ENCODE measurements at places on chromosomes 4 and X.

- no peak for DNase-seq
These were observed 174.3 kb downstream of the GPM6A start for GRCh38 chr4:175637762-175638161.

DNA sequence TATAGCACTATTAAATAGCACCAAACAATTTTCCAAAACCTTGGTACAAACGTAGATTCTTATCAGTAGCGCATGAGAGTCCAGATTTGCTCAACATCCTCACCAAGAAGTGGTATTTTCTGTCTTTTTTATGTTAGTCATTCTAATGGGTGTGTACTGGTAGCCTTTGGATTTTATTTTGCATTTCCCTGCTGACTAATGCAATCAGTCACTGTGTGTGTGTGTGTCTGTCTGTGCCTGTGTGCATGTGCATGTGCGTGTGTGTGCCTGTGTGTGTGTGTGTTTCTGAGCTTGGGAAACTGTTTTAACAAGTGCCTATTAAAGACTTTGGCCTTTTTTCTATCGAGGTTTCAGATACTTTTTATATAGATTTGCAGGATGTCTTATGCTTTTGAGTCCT, 82.2 kb upstream of the MAGEA10 start:
- no peak for DNase-seq

GRCh38 chr4:122661176-122662160, 40.6 kb upstream of the IL21 start:
- DNase-seq, result no peak

- peak; percentile 78 for DNase-seq
These were observed at the start of gene SMARCA1 for GRCh38 chrX:129523079-129523911. Gene SMARCA1, minus strand, starts transcription at chrX:129523490. Its CDS starts 120 bp downstream, at chrX:129523370.

DNA sequence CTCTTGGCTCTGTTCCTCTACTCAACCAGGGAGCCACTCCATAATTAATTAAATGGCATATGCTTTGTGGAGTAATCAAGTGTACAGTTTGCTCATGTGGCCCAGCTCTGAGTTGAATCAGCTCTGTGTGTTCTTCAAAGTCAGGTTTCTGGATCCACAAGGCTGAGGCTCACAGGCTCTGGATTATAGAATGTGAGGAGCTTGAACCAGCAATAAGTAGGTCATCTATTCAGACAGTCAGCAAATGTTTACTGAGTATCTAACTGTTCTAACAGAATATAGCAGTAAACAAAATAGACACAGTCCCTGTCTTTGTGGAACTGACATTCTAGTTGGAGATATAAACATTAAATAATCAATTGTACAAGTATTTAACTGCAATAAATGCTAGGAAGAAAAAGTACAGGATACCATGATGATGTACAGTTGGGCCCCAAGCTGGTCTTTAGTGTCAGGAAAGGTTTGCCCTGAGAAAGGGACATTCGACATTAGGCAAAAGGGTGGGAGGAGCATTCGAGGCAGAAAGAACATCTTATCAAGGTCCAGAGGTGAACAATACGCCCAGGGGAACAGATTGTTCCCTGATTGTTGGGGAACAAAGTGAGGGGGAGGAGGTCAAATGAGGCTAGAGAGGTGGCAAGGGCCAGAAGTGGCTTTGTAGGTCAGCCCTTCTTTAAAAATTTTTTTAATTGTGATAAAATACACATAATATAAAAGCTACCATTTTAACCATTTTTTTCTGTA, 20.5 kb upstream of the TSR2 start:
- DNase-seq, result no peak

GRCh38 chr4:158112611-158113010, 60.2 kb downstream of the GASK1B start:
- DNase-seq, result no peak

GRCh38 chr4:151408380-151408629, 671 bp upstream of the FHIP1A start:
- DNase-seq, result no peak

GRCh38 chrX:413322-414201, 26.9 kb upstream of the PPP2R3B start:
- DNase-seq, result peak; percentile 38

DNA sequence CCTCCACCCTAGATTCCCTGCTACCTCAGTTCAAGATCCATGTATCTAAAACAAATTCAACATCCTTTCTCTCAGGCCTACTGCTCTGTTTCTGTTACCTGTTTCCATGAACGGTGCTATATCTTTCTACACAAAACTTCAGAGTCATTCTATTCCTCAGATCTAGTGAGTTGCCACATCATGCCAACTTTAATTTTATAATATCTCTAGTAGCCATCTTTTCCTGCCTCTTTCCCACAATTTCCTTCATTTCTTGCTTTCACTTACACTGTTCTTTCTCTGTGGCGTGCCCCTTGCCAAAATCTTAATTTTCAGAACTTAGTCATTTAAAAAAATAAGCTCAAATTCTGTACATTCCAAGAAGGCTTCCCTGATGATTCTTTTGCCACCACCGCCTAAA, 15.2 kb downstream of the GUCY1A1 start:
- DNase-seq, result no peak

- DNase-seq, result no peak
These were observed 139.8 kb downstream of the CDS1 start for GRCh38 chr4:84722720-84723119.

- DNase-seq, result no peak
These were observed 52.1 kb upstream of the SHOX start for GRCh38 chrX:578531-578930.

DNA sequence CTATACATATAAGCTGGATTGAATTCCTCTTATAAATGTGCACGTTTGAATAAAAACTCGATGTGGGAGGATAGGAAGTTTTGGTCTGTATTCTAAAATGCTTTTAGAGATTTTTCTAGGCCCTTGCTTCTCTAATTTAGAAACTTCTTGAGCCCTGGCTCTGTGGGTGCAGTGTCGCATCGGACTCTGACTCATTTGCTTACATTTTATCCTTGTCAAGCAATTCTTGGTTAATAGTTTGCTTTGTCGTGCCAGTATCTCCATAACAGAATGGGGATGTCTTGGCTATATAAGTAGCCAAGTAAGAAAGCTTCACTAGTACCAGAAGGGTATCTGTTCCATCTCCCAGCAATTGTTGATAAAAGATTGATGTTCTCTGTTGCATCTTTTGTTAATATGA, 10.7 kb downstream of the SGMS2 start:
- no peak for DNase-seq

GRCh38 chr4:99759988-99760387, 56.6 kb upstream of the DAPP1 start:
- no peak for DNase-seq

GRCh38 chr4:123833171-123833643, 436.6 kb downstream of the SPRY1 start:
- DNase-seq, result no peak

- DNase-seq, result no peak
These were observed 291.2 kb upstream of the HS3ST1 start for GRCh38 chr4:11719879-11720278.

DNA sequence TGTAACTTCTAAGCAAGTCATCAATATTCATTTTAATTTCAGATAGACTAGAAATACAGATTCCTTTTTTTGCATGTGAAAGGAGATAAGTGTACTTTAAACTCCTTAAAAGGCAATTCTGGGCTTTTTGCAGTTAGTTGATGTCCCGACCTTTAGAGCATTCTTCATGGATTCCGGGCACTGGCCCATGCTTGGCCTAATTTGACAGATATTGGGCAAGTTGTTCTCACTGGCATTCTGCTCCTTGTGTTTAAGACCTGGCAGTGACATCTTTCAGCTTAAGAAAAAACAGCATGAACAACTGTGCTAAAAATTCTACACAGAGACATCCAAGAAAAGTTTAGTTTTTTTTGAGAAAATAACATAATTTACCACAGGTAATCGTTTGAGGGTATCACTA, 1037.2 kb downstream of the PCDH18 start:
- DNase-seq, result no peak

DNA sequence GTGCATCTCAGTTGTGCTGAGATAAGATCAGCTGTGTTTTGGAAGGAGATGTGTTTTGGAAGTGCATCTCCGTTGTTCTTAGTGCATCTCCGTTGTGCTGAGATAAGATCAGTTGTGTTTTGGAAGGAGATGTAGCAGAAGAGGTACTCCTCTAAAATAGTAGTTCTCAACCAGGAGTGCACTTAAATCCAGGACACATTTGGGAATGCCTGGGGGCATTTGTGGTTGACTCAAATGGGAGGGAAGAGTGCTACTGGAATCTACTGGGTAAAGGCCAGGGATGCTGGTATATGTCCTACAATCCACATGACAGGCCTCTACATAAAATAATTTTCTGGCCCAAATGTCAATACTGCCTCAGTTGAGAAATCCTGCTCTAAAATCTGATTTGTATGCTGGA, 70.8 kb upstream of the CHRDL1 start:
- no peak for DNase-seq

GRCh38 chr4:48103483-48104139, 30.4 kb downstream of the TXK start:
- no peak for DNase-seq

DNA sequence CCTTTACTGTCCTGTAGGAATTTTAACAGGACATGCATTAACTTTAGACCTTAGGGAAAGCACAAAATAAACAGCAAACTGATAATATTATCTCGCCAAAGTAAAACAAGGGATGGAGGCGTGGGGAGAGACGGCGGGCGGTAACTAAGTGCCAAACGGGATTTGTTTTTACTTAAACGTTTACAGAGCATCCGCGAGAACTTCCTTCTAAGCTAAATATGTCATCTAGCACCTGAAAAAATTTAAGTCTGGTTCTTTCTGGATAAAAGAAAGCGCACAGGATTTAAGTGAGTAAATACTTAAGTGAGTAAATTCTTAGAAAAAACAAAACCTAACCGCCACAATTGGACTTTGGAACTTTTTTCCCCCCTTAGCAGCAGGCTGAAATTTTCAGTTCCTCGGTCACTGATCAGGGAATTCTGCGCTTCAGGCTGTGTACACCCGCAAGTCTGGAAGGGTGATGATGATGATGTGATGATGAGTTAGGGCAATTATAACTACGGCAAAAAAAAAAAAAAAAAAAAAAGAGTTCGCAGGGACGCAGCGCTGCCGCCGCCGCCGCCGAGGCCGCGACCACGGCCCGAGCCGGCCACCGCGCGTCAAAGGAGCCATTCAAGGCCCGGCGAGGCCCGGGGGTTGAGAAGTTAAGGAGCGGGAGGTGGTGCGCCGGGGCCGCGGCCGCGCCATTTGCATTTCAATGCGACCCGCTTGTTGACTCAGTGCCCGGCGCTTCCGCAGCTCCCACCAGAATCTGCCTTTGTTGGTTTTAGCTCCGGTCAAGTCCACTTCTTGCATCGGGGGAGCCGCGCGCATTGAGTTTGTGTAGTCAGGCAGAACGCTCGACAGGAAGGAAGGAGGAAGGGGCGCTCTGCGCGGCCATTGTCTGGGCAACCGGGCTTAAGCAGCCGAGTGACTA, 108.8 kb downstream of the SPRY1 start:
- DNase-seq, result peak; percentile 84

DNA sequence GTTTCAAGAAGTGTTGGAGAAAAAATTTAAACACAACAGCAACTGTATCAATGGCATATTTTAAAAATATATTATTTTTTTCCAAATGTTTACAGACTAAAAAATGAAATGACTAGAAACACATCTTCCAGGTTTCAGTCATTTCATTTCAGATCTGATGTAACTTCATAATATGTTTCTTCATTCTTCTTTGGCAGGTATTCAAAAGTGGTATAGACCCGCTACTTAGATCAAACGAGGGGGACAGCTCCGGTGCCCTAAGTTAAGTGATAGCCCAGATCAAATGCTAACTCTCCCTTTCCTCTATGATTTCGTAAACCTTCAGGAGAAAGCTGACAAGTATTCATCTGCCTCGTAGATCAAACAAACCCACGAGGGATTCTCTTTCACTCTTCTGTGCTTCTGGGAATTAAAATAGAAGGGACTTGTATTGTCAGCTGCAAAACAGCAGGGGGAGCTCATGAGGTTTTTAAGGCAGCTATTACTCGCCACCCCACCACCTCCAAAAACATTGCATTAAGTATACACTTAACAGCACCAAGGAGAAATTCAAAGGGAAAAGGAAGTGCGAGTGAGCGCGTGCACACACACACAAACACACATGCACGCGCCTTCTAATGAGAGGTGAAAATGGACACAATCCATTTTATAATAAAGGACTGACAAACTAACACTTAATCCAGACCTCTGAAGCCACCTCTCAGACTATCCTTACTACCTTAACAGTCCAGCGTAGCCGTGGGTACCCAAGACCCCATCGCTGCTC, 21.4 kb downstream of the HELT start:
- DNase-seq, result peak; percentile 31

DNA sequence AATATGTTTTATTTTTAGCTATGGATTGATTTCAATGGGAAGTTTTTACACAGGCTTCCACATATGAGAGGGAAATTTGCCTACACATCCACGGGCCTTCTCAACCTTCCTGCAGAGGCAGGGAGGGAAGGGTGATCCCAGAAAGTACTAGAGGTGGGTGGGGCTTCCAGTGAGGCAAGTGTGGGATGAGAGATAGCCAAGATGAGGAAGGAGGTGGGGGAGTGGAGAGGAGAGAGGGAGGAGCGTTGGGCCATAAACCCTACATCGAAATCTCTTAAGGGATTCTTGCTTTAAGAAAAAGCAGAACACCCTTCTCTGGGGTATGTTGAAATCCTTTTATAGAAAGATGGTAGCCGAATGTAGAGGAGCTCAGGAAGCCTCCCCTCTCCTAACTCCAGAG, 19.0 kb downstream of the NKX6-1 start:
- no peak for DNase-seq

- peak; percentile 70 for DNase-seq
These were observed 378 bp upstream of the RPS6KA6 start for GRCh38 chrX:84188320-84188834.

DNA sequence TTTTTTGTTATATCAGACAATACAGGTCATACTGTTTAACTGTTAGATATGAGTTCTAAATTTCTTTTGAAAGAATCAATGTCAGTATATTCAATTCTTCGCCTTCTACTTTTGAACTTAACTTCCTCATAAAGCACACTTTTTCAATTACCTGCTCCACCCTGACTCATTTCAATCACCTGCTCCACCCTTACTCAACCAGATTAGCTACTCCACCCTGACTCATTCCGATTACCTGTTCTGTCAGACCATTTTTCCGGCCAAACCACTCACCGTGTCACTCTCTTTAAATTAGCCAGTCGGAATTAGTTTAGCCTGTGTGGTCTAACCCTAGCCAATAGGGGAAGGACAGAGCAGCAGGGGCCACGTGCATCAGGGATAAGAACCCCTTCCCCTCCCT, 751.8 kb upstream of the POU3F4 start:
- DNase-seq, result no peak

DNA sequence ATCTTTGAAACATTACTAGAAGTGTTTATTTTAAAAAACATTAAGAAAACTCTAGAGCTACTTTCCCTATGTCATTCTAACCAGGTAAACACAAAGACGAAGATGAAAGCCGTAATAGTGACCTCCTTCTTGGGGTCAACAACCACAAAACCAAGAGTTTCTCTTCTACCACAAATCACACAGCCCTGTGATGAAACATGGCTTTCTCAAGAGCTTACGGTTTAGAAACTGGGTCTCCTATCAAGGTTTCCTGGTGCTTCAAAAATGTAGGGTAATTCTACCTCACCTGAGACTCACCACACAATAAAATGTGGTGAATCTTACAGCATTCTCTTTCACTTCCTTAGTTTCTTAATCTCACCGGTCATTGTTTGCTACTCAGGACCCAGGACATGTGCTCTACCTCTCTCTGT, 50.9 kb downstream of the CORIN start:
- no peak for DNase-seq
